ENCODE measurements at places on chromosomes 2 and 18.

DNA sequence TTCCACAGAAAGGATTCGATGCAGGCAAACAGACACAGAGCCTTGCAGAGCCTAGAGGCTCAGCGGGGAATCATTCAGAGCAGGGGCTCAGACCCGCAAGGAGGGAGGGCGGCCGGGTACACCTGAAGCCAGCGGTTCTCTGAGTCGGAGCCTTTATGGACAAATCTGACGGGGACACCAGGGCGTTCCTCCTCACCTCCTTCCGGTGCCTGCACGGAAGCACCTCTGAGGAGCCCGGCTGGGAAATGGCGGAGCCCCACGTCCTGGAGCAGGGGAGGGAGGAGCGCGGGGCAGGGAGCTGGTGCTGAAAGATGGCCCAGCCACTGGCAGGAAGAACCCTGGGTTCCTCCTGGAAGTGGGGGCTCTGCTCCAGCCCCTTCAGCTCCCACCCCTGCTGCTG, 193.5 kb upstream of the ALKAL2 start:
- no peak for DNase-seq

GRCh38 chr2:67772216-67773170, 290.3 kb downstream of the C1D start:
- DNase-seq = no peak

DNA sequence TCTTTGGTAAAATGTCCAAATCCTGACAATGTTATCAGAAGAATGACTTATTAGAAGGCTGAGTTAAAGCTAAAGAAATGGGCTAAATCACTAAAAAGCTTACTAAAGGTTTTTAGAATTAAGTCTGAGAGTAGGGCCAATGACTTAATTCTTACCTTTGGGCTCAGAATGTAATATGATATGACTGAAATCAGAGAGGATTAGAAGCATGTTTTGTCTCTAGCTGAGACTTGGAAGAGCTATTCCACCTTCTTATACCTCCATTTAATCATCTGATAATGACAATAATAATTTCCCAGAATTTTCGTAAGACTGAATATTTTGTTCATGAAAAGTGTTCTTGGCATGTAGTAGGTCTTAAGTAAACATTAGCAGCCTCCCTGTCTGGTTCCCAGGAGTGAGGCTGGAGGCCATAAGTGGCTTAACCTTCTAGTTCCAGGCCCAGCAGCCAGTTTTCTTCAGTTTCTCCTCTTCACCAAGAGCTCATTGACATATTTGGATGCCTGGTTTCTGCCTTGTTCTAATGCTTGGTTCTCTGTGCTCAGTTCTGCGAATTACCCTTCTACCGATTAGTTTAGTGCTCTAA, 25.5 kb upstream of the E2F6 start:
- DNase-seq = no peak

DNA sequence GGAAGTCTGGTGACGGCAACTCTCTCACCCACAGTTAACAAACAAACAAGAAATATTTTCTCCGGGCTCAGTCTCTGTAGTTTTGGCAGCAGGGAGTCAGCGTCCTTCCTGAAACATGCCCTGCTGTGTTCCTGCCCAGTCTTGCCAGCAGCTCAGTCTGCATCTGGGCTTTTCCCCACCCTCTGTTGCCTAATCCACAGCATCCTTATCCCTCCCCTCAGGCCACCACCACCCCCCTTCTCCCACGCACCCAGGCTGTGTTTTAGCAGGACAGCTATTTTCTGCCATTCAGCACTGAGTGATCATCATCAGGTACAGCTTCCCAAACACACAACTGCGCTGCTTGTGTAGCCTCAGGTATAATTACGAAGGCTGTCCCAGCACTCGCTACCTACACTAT, 168.2 kb downstream of the DPP10 start:
- no peak for DNase-seq

- no peak for DNase-seq
These were observed 11.3 kb downstream of the AGPS start for GRCh38 chr2:177403838-177404237.
